ENCODE measurements at places on chromosomes 12 and 14. TPM values are rescaled to one million over a fixed set of nuclear protein-coding genes. Genes with fewer than 3 reads are reported as not detected.

PPFIA2 gene
- total RNA-seq, result not detected

CLEC4E gene
- total RNA-seq, result not detected

MMP14 gene
- total RNA-seq, result 3.2 TPM

FAM181A gene
- total RNA-seq, result not detected

SIX1 gene
- 1.2 TPM for total RNA-seq

SAMD15 gene
- not detected for total RNA-seq

GPD1 gene
- total RNA-seq, result 0.95 TPM
